ENCODE measurements at places on chromosomes 12 and 14.

- DNase-seq, result peak; percentile 70
Measured at GRCh38 chr12:54004841-54005530, 3.8 kb upstream of the HOXC8 start.

GRCh38 chr14:55802986-55803872 is 223.2 kb downstream of the KTN1 start:
- DNase-seq, result peak; percentile 51

- DNase-seq, result peak; percentile 62
Measured at GRCh38 chr14:52553671-52554575, 1.3 kb downstream of the GPR137C start.

- no peak for DNase-seq
Measured at GRCh38 chr14:26863736-26864135, 265.9 kb upstream of the NOVA1 start.

DNA sequence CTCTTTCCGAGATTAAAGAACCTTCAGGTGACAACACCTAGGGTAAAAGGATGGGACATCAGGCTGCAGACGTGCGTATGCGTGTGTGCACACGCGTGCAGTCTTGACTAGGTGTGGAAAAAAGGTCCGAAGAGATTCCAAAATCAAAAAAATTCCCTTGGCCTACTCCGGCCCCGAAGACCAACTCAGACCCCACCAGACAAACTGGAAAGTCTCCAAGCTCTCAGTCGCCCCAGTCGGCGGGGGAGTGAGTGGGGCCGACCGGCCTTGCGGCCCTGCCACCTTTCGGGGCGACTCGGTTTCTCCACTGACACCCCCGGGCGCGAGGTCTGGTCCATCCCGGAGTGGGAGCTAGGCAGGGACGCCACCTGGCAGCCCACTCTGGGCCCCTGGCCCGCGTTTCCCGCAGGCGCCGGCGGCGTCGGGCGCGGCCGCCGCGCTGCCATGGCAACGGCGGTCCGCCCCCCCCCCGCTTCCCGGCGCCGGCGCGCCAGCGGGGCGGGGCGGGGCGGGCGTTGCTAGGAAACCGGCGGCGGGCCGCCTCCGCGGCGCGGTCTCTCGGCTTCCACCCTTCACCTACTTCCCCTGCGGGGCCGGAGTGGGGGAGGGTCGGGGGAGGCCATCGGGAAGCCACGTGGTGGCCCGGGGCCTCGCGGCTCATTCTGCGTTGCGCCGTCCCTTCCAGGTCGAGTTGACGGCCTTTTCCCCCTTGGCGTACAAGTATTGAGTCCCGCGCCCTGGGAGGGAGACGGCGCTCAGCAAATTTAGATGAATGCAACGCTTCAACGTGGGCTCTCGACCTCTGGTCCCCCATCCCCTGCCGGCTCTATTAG is 253.1 kb downstream of the EFCAB11 start:
- DNase-seq, result peak; percentile 51

GRCh38 chr14:32625211-32625610 is 296.1 kb downstream of the AKAP6 start:
- no peak for DNase-seq

GRCh38 chr14:32667287-32667686 is 271.4 kb upstream of the NPAS3 start:
- DNase-seq, result no peak

GRCh38 chr12:79388011-79388410 is 302.8 kb downstream of the PAWR start:
- DNase-seq, result no peak

DNA sequence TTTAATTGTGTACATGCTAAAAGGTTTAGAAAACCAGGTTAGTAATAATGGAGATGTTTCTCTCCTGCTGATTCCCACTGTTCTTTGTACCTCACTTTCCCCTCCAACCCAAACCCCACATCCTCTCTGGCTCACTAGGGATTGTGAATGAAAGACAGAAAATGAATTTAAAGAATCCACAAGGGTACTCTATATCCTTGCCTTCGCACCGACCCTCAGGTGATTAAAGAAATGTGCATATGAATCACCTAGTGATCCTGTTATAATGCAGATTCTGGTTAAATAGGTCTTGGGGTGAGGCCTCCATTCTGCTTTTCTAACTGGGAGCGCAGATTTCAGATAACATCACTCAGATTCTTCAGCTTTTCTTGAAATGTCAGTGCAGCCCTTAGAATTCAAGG is 84.3 kb upstream of the OTX2 start:
- no peak for DNase-seq

Data from SK-MEL-5 (cell line).